ENCODE measurements at places on chromosomes 7 and 10.

DNA sequence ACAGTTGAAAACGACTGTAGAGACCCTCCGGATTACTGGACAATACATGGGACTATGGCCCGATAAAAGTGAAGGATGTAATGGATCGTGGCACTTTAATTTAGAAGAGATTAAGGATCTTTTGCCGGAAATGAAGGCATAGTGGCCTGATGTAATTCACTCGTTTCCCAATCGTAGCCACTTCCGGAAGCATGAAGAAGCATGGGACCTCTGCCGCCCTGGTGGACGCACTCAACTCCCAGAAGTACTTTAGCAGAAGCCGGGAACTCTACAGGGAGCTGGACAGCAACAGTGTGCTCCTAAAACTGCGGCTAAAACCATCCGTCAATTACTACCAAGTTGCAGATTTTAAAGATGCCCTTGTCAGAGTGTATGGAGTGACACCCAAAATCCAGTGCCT is 59.6 kb upstream of the NUPR2 start:
- no peak for DNase-seq

GRCh38 chr7:664997-665735 is 61.3 kb upstream of the DNAAF5 start:
- DNase-seq, result peak; percentile 61

DNA sequence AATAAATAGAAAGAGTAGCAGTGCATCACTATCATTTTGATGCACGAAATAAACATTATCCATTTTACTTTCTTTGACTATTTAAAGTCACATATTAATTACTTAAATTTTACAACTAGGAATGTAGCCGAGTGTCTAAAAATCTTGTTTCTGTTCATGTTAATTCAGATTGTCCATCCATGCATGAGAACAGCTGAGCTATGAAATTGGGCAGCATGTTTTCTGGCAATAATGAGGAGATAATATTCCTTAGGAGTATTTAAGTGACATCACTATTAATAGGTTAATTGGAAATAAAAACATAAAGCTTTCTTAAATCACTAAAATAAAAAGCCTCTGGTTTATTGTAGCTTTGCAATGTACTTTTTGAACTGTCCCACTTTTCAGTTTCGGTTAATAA is 293.8 kb downstream of the PHTF2 start:
- DNase-seq, result no peak

DNA sequence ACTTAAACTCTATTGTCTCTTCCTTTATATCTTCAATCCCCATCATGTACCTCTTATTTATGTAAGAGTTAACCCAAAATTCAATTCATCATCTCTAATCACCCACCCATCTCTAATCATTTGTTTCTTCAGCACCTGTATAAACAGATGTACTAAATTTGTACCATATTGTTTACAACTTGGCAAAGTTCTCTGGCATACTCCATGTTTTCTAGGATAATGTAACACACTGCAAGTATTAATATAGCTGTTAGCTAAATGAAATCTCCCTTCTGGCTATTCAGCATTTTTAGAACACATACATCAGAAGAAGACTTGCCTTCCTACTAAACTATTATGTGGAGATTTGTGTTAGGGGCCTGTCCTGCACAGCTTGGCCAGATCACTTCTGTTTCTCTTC is 33.1 kb downstream of the MALSU1 start:
- no peak for DNase-seq

DNA sequence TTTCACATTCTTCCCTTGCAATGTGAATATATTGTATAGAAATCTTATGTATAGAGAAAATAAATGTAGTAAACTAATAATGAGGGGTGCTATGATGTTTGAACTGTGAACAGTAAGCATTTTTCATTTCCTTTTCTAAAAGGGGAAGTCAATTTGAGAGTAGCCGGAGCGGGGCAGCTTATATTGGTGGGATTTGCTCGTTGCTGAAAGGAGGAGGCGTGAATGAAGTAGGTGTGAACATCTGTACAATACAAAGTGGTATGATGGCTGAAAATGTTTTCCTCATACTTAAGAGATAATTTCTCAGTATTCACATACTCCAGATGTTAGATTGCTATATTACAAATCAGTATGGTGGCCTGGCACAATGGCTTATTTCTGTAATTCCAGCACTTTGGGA is 87.1 kb downstream of the SRI start:
- DNase-seq, result no peak

DNA sequence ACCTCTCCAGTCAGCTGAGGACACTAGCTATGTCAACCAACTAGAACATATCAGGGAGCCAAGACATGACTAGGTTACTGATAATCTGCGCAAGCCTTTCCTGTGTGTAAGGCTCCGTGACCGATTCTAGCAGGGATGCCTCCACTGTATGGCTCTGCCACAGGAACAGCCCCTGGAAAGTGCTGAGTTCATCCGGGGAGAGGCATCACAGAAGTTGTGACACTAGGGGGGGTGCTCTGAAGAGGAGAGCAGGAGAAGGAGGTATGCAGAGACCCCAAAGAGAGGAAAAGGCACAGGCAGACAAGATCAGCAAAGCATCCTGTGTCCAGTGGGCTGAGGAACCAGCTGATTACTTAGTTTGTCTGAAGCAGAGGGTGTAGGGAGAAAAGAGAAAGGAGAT is 13.5 kb downstream of the UPP1 start:
- DNase-seq, result no peak

DNA sequence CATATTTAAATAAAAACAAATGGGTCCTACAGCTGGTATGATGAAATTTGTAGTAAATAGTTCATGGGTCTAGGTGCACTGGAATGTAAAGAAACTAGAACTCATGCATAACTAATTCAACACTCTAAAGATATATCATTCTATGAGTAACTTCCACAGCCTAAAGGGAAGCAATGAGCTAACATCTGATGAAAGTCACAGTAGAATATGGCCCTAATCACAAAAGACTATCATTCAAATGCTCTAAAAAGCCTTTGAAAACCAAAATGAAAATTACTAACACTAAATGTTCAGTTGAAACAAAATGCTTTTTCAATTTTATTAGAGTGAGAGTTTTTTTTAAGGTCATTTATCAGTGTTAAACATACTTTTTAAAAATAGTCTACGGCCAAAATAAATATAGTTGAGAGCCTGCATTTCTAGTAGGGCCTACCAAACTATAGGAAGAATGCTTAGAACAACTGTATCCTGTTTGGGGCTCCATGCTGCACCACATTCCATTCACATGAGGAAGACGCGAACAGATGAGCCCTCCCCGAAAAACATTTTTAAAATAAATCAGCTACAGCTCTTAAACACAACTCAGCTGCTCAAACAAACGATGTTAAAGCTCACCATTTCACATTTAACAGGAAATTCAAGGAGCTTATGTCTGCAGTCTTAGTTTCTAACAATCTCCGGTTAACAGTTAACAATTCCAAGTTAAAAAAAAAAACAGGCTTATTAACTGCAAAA is 134.5 kb downstream of the NRBF2 start:
- DNase-seq, result no peak

DNA sequence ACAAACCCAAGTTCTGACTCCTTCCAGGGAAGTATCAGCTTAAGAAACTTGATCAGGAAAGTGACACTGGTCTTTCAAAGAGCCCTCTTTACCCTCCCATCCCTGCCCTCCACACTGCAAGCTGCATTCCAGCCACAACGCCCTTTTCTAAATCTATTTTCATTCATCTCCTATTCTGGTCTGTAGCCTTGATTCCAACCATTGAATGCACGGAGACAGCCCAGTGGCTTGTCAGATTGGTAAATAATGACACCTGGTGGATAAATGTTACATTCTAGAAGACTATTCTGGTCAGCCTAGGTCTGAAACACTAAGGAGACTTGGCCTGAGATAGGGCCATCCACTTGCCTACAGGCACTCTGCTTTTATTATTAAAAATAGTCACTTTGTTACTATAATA is 20.9 kb downstream of the MORN4 start:
- no peak for DNase-seq

DNA sequence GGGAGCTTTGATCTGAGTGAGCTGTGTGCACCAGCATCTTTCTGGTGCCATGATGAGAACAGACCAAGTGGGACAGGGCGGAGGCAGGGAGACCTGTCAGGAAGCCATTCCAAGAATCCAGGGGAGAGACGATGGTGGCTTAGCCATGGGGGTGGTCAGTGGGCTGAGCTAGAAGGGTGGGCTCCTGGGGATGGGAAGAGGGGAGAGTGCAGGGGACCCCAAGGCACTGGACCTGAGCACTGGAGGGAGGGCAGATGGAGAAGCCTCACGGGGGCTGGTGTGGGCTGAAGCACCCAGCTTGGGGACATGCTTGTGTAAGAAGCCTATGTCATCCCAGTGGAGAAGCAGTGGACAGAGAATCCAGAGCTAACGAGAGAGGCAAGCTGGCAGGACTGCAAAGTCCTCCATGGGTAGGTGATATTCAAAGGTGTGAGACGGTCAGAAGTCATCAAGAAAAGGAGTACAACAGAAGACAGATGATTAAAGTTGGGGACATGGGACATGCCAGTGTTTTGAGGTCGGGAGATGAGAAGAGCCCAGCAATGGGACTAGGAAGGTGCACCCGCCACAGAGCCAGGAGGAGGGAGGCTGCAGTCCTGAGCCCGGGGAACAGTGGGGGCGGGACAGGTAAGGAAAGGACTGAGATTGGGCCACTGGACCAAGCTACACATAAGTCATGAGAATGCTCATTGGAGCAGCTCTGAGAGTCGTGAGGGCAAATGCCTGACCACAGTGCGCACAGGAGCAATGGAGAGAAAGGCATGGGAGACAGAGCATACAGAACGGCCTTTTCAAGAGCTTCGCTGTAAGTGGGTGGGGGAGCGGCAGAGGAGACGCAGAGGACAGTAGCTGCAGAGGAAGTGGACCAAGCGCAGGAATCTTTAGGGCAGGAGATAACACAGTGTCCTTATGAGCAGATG is 72.0 kb downstream of the GRID1 start:
- no peak for DNase-seq
